ENCODE measurements at places on chromosomes 6 and 20. TPM values are rescaled to one million over a fixed set of nuclear protein-coding genes. Genes with fewer than 3 reads are reported as not detected.

Gene ADGRF1
- total RNA-seq: not detected

- DNase-seq: no peak
These were observed 56.4 kb upstream of the PHACTR2 start for GRCh38 chr6:143621159-143621873.

- DNase-seq: no peak
These were observed 111.2 kb downstream of the DACT2 start for GRCh38 chr6:168208402-168208801.

- DNase-seq: peak; percentile 70
These were observed 143.8 kb downstream of the UNC5CL start for GRCh38 chr6:40894962-40895799.

DNA sequence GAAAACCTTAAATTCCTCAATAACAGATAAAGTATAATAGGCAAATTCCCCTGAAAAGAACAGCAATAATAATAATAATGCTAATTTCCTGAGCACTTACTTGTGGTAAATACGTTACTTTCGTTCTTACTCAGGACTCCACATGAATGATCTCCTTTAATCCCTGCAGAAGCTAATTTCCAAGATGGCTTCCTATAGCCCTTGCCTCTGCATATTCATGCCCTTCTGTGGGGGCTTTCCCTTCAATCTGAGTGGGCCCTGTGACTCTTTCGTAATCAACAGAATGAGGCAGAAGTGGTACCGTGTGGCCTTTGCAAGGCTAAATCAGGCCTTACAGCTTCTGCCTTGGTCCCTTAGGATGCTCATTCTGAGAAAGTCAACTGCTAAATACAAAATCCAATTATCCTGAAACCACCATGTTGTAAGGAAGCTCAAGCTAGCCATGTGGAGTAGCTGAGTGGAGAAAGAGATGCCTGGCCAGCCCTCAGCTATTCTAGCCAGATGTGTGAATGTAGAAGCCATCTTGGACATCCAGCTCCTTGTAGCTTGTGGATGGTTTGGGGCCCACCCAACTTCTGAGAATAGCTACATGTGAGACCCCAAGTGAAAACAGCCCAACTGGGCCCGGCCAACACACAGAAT, 50.5 kb downstream of the MCUR1 start:
- DNase-seq: no peak
